Foreskin fibroblast (primary cell): ENCODE measurements at places on chromosomes 7 and 10.

DNA sequence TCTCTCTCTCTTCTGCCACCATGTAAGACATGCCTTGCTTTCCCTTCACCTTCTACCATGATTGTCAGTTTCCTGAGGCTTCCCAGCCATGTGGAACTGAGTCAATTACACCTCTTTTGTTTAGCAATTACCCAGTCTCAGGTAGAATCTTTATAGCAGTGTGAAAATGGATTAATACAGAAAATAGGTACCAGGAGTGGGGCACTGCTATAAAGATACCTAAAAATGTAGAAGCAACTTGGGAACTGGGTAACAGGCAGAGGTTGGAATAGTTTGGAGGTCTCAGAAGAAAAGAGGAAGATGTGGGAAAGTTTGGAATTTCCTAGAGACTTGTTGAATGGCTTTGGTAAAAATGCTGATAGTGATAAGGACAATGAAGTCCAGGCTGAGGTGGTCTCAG lies 15.6 kb downstream of the GALNTL5 start:
- no peak for DNase-seq

GRCh38 chr7:2404714-2405119 lies 1.3 kb downstream of the CHST12 start:
- no peak for DNase-seq

DNA sequence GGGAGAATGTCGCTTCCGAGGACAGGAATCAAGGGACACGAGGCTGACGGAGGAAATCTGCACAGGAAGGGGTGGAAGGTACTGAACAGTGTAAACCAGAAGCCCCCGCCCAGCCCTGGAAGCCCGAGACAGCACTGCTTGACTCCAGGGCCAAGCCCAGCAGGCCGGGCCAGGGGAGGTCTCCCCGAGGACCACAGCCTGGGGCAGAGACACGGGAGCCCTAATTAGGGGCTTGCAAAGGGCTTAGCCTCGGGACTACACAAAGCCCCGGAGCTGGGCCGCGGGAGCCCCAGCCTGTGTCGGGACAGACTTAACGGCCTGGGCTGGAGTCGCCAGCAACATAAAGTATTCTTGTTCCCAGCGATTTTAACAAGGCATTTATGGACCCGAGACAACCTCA lies 50.8 kb downstream of the OAT start:
- DNase-seq: no peak

DNA sequence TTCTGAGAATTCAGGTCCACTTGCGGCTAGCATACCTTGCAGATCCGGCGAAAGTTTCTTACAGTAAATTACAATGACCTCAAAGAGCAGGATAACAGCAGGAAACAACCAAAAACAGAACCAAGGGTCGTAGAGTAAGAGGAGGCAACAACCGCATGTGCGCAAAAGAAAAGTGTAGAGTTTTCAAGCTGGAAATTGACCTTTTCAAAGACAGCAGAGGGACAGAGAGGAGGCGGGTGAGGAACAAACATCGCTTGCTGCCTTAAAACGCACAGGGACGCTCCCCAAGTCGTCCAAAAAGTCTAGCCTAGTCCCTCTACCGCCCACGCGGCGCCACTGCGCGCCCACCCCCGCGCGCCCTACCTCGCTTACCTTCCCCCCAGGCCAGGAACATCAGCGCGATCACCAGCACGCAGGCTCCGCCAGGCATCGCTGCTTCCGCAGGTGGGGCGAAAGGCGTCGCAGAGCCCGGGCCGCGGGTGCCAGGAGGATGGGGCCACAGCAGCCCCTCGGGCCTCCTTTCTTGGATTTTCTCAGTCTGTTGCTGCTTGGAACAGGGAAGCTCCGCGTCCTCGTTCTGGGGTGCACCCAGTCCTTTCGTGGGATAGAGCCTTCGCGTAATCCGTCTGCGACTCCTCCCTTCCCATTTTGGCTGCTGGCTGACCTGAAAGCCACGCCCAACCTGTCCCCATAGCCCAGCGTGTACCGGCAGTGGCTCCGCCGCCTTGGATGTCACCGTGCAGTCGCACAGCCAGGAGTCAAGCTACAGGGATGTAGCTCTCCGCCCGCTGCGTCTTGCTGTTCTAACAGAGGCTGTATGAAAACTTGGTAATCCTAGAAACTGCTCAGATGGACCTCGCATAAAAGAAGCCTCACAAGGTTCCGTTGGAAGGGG lies at the start of gene VWDE:
VWDE (minus strand) TSS at position 579 of the 895 bp plus-strand sequence; CDS start at position 430, 149 bp downstream.
- peak; percentile 61 for DNase-seq

GRCh38 chr10:32622409-32622808 lies 176.5 kb downstream of the CCDC7 start:
- no peak for DNase-seq

- no peak for DNase-seq
Measured at GRCh38 chr7:37405603-37406122, 43.0 kb downstream of the ELMO1 start.

- no peak for DNase-seq
Measured at GRCh38 chr7:11625669-11626068, 206.3 kb downstream of the THSD7A start.

GRCh38 chr7:50330696-50331095 lies 26.2 kb downstream of the IKZF1 start:
- DNase-seq: no peak

DNA sequence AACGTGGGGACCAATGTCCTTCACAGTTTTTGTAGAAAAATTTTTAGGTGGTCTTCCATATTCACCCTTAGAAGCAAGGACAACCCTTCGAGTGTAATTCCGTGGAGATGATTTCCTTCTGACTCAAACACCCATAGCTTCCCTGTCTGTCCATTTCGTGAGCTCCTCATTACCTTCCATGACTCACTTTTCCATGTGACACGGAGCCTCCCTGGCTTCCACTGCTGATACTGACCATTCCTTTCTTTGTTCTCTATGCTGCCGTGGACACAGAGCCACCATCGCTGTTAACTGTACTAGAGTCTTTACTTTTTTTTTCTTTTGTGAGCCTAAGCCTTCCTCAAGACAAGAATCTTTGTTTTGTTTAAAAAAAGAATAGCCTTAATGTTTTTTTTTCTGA lies 12.5 kb upstream of the ARMS2 start:
- DNase-seq: peak; percentile 12

DNA sequence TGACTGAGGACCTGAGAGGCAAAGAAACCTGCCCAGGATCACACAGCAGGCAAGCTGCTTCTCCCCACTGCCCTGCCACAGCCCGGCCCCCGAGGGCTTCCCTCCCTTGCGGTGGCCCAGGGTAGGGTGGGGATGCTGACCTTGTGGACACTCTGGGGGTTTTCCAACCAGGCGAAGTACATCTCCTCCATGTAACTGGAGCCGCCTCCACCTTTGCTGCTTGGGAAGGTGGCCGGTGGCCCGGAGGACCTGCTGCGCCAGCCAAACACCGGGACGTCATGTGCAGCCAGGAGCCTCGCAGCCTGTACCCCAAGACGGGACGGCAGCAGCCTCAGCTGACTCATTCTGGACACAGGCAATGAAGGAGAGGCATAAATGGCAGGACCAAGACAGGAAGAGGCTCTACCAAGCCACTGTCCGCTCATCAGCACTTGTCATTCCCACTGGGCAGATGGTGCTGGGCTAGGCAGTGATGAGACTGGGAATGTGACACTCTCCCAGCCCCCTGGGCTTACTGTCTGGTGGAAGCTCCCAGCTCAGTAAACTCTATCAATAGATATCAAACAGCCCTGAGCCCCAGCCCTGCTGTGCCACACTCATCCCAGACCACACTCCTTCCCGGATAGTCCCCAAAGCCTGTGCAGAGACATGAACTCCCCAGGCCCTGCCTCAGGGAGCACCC lies 3.7 kb downstream of the OGDHL start:
- no peak for DNase-seq

GRCh38 chr7:18532813-18533212 lies 37.3 kb downstream of the HDAC9 start:
- DNase-seq: no peak

GRCh38 chr7:27587429-27587828 lies 75.3 kb downstream of the HIBADH start:
- DNase-seq: no peak

DNA sequence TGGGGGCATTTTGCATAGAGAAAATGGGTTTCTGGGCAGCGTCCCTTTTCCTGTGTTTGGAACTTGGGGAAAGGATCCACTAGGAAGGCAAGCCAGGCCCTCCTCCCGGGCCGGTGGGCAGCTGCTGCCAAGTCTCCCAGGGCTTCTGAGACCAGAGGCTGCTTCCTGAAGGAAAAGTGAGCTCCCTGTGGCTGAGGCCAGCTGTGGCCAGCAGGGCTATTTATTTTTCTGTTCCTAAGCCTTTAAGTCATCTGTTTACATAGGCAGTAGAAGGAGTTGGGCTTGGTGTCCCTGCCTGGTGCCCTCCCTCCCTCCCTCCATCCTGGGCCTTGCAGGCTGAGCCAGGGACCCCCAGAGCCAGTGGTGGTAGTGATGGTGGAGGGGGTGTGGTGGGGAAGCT lies 70.5 kb upstream of the COL13A1 start:
- peak; percentile 73 for DNase-seq

GRCh38 chr7:43954524-43955228 lies 28.4 kb downstream of the UBE2D4 start:
- DNase-seq: peak; percentile 69

DNA sequence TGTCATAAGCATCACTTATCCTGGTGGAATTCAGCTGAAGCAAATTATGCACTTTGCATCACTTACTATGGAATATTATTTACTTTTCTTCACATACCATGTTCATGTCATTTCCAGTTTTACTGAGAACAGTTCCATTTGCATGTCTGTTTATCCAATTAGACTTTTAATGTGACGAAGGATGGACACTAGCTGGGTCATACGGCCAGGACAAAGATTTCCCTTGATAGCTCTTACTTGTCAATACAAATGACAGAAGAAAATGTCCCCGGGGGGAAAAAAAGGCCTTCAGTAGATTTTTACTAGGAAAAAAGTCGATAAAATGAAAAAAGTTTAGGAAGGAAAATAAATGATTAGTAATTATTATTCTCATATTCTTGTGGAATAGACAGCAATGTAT lies 106.6 kb downstream of the RAPGEF5 start:
- no peak for DNase-seq

GRCh38 chr10:3907514-3907913 lies 122.5 kb upstream of the KLF6 start:
- no peak for DNase-seq

DNA sequence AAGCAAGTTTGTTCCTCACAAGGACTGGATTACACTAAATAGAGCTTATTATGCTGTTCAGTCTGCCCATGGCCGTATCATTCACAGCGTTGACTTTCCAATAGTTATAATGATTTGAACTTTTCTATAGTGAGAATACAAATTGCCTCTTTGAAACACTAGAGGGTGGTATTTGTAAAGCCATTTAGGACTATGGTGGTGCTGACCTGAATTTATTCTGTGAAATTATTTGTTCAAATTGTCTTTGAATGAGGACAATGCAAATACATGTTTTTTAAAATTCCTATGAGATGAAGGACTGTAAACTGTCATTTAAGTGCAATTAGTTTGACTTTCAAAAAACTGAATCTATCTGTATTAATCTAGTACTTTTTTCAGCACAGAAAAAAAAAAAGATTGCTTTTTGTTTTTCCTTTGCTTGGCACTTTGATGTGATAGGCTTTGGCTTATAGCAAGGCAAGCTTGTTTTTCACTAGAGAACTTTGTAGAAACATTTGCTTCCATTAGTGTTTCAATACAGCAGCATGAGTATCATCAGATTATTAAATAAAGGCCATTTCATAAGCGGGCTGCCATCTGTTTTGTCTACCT lies 122.7 kb upstream of the TMEM229A start:
- DNase-seq: no peak

DNA sequence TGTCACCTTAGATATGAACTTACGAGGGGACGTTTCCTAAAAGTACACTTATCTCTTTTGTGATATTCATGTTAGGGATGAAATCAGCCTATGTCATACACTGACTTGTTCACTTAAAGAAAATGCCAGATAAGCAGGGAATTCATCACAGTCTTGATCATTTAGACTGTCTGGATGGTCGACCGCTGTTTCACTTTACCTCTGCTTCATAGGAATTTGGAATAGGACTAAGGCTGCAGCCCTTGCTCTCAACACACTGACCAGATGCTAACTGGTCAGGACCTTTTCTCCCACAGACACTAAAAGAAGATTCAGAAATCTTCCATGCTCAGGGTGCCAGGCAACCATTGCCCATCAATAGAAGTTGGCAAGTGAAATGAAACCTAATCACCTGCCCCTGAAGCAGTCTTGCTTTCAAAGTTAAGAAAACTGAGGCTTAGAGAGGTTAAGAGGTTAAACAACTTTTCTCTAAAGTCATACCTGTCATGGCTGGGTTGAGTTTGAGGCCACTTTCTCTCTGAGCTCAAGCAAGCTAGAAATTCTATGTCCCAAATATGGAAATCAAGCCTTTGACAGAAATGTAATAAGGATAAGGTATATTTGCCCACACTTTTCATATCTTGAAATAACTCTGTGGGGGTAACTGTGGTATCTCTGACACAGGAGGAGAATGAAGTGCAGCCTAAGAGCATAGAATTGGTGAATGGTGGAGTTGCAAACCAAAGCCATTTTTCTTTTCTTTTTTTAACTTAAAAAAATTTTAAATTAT lies 77.1 kb downstream of the MAP3K8 start:
- DNase-seq: no peak

DNA sequence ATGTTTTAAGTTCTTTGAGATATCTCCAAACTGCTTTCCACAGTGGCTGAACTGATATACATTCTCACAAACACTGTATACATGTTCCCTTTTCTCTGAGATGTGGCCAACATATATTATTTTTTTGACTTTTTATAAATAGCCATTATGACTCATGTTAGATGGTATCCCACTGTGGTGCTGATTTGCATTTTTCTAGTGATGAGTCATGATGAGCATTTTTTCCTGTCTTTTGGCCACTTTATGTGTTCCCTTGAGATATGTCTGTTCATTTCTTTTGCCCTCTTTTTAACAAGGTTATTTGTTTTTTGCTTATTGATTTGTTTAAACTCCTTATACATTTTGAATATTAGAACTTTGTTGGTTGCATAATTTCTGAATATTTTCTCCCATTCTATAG lies 1055.1 kb downstream of the NXPH1 start:
- DNase-seq: peak; percentile 47

- DNase-seq: no peak
Measured at GRCh38 chr10:78537018-78537417, 503.4 kb downstream of the RPS24 start.

GRCh38 chr10:91043173-91043910 lies 122.5 kb upstream of the ANKRD1 start:
- DNase-seq: no peak

GRCh38 chr10:106830006-106830405 lies 334.5 kb downstream of the SORCS1 start:
- DNase-seq: no peak

DNA sequence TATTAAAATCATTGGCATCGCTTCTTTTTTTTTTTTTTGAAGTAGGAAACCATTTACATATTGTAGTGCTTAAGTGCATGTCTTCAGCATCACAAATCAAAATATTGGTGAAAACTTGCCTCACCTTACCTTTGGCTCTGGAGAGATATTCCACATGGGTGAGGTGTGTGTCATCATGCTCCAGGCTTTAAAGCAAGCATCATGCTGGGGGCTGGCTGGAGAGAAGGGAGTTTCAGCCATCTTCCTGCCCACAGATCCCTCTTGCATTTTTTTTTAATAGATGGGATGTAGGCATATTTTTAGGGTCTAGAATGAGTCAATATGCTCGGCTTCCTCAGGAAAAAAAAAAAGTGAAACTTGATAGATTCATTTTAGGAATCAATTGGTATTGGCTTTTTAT lies 2.3 kb upstream of the INSYN2A start:
- DNase-seq: no peak

- no peak for DNase-seq
Measured at GRCh38 chr10:60989400-60989876, 45.5 kb upstream of the RHOBTB1 start.

- no peak for DNase-seq
Measured at GRCh38 chr7:3588341-3588740, 287.3 kb downstream of the SDK1 start.

- DNase-seq: no peak
Measured at GRCh38 chr10:87626422-87626892, 33.2 kb upstream of the PAPSS2 start.
